ENCODE measurements at places on chromosomes 13 and 19.

DNA sequence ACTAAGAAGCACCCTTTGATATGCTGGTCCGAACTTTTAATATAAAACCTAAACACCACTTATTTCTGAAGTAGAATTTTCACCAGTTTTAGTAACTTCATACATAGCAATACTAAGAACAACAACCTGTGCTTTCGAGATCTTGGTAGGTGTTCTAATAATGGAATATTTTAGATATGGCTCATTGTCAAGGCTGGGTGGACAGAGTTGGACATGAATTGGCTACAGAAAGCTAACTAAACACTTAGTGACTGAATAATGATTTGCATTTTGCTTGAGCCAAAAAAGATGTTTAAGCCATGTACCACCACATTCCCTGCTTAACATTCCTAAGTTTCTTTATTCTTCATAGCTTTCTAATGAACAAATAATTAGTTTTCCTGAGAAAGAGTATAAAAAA, 344.3 kb upstream of the SGCG start:
- no peak for DNase-seq

DNA sequence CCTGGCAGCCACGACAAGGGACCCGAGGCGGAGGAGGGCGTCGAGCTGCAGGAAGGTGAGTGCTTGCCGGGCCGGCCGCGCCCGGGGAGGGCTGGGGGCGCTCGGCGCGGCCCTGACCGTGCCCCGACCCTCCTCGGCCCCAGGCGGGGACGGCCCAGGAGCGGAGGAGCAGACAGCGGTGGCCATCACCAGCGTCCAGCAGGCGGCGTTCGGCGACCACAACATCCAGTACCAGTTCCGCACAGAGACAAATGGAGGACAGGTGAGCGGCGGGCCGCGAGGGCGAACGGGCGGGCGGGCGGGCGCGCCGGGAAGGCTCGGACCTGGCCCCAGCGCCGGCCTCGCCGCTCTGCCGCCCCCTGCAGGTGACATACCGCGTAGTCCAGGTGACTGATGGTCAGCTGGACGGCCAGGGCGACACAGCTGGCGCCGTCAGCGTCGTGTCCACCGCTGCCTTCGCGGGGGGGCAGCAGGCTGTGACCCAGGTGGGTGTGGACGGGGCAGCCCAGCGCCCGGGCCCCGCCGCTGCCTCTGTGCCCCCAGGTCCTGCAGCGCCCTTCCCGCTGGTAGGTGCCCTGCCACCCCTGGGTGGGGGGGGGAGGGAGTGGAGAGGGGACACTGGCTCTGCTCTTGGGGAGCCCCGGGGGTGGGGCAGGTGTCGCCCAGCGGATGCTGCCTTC, 816 bp downstream of the USF2 start:
- DNase-seq, result peak; percentile 78

GRCh38 chr13:98534821-98535220, 42.1 kb downstream of the STK24 start:
- no peak for DNase-seq

GRCh38 chr13:64639206-64639605, 2590.9 kb downstream of the PCDH9 start:
- no peak for DNase-seq

DNA sequence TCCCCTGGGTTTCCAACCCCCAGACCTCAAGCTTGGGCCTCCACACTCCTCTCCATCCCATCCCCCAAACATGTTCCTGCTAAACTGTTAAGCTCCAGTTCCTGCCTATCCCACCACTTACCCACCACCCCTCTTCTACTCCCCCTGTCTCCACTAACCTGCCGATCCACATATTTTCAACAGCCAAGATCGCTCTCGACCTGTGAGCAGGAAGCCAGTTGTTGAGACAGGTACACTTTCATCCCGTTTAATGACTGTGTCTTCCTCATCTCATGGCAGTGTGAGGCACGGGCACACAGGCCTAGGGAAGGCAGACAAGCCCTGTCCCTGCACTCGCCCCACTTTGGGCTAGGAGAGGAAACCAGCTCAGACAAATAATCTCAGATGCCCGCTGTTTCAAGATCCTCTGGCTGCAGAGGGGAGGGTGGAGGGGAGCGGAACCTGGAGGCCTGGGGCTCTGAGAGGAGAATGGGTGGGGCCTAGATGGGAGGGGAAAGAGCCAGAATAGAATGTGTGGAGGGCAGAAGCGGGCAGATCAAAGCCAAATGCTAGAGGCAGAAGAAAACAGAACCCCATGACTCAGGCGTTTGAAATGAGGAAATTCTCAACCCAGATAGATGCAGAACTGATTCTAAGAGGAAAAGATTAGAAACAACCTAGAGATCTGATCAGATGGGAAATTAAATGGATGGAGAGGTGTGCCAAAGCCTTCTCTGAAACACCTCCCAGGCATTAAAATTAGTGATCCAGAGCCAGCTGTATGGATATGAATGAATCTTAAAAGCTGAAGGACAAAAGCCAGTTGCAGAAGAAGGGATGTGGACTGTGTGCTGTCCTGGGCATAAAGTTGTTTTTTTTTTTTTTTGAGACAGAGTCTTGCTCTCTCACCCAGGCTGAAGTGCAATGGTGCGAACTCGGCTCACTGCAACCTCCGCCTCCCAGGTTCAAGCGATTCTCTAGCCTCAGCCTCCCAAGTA, 16.9 kb upstream of the CYP2S1 start:
- DNase-seq, result peak; percentile 54

DNA sequence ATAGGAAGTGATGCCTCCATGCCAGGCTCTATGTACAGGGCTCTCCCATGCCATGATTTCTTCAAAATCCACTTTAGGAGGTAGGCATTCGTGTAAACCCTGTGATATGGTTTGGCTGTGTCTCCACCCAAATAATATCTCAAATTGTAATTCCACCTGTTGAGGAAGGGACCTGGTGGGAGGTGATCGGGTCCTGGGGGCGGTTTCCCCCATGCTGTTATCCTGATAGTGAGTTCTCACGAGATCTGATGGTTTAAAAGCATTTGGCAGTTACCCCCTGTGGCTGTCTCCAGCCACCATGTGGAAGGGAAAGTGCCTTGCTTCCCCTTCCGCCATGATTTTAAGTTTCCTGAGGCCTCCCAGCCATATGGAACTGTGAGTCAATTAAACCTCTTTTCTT, 8.1 kb downstream of the SARS2 start:
- DNase-seq, result no peak

- DNase-seq, result no peak
Measured at GRCh38 chr13:33206945-33207614, 78.5 kb downstream of the STARD13 start.

GRCh38 chr13:40401911-40402776, 264.3 kb downstream of the FOXO1 start:
- DNase-seq, result peak; percentile 69

DNA sequence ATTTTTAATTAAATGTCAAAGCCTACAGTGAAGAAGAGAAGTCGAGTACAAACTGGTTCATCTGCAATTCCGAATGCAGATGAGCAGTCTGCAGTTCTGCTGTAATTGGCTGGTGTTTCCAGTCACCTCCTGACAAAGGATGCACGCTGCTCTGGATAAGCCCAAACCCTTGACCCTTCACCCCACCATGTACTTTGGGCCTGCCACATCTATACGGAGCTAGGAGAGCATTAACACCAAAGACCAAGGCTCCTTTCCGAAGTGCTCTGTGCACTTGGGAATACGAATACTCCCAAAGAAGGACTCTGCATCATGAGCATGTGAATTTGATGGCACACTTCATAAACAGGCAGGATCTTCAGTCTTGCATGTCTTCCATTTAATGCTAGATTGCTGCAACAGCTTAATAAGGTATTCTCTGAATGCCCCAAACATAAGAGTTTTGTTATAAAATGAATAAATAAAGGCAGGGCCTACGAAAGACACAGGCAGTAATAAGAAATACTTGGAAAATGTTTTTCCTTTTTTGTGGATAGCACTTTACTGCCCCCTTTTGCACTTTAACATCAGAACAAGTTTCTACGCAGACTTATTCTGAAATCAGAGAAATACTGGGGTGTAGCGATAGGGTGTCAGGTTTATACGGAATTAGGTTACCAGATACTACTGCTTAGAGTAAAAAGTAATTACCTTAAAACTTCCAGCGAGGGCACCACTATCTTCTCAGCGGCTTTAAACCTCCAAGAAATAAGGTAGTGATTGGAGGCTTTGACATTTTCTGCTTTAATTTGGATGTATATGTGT, 15.0 kb downstream of the EFNB2 start:
- DNase-seq, result no peak

DNA sequence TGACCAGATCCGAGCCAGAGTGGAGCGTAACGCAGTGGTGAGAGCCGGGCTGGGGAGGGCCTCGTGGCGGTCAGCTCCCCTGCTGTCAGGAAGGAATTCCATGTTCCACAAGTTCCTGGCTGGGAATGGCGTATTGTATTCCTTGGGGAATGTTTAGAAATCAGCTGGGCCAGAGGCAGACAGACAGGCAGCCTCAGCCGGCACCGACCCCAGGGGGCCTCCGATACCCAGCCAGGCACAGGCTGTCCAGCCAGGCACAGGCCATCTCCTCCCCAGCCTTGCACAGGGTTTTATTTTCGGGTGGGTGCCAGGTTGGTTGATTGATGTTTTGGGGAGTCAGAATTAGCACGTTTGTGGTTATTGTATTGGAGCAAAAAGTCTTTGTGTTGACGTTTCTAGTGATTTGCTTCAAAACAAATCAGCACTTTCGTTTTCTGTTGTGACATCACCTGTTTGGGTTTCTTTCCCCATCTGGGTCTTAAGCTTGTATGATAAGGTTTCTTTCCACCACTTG, 126.6 kb upstream of the MCF2L start:
- no peak for DNase-seq

GRCh38 chr19:5048091-5048726, 79.3 kb downstream of the KDM4B start:
- peak; percentile 67 for DNase-seq

DNA sequence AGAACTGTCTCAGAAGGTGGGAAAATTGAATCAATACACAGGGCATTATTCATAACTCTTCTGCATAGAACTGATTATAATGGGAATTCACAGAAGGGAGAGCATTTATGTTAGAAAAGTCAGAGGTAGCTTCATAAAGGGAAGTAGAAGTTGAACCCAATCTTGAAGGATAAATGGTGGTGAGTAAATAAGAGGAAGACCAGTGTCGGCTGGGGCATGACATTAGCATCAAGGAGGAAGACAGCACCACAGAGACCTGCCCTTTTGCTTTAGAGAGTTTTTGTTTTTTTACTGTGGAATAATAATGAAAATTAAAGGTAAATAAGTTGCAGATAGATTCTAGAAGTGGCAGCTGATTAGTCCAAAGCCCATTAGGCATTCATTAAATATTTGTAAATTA, 21.9 kb downstream of the CDC16 start:
- DNase-seq, result no peak

DNA sequence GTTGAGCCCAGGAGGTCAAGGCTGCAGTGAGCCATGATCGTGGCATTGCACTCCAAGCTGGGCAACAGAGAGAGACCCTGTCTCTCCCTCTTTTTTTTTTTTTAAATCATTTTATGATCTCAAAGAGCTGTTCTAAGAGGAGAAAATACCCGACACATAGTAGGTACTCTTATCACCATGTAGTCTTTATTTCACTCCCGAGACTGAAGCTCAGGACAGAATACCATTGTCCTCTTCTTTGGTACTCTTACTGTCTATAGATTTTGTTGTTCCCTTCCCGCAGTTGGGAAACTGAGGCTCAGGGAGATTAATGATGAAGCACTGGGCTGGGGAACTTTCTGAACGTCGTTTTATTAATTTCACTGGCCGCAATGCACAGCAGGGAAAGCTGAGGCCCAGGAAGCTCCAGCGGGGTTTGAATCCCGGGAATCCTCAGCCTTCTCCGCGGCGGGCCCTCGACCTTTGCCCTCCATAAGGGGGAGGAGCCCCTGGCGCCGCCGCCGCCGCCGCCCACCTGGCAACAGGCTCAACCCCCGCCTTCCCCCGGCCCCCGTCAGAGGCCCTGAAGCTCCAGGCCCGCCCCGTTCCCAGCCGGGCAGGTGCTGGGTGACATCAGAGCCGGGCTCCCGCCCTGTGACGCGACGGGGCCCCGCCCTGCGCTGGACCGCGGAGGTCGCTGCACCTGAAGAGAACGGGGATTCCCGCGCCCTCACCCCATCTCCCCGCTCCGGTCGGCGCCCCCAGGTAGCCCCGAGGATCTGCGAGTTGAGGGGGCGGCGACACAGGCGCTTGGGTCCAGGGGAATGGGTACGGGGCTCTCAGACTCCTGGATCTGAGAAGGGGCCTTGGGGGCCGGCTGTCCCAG, 1.6 kb downstream of the MYH14 start:
- peak; percentile 33 for DNase-seq

DNA sequence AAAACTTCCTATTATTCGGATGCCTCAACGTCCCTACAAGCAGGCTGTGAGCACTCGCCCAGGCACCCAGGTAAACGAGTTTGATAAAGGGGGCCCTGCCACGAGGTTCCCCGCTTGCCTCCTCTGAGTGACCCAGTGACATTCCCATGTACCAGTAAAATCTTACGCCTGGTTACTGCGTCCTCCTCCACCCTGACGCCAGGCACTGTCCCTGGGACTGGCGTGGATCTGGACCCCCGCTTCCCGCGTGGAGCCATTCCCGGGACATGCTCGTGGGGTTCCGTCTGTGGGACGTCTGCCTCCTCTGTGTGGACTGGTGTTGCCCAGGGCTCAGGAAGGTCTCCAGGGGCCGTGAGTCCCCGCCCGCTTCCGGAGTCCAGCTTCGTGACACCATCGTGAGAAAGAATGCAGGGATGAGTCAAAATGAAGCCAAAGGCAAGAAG, 407 bp upstream of the ZNF550 start:
- peak; percentile 5 for DNase-seq

DNA sequence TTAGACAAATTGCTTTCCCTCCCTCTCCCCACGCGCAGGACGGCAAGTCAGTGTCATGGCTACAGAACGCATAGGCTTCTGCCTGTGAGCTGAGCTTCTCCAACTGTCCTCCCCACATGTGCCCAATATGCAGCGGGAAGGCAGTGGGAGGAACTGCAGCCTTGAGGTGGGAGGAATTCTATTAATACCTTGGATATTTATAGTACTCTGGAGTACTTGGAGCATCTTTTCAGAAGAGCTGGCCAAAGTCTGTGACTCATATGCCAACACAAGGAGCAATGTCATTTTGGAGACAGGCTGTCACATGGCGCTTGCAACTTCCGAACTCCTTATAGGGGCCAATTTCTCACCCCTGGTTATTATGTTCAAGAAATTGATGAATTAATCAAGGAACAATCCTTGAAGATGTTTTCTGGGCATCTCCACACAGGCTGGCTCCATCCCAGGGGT, 245.0 kb upstream of the SERP2 start:
- no peak for DNase-seq

DNA sequence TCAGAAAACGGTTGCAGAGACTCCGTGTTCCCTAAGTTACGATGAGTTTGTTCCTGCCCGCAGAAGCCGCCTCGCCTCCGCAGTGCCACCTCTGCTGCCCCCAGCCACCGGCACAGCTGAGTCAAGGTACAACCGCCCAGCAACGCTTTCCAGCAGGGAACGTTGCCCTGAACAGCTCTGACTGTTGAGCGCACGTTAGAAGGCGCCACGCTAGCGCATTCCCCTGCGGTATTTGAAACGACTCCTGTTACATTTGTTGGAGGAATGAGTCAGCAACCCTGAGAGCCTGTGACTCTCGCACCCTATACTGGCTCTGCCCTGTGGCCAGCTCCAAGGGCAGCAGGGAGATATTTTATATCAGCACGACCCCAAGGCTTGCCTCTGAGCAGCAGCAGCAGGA, 302.8 kb downstream of the TEX29 start:
- DNase-seq, result no peak

- DNase-seq, result peak; percentile 28
Measured at GRCh38 chr19:35986664-35987570, 8.1 kb upstream of the SDHAF1 start.

Data from activated naive CD8-positive, alpha-beta T cell treated with anti-CD3 and anti-CD28 coated beads for 36 hours (primary cell).